Hematopoietic multipotent progenitor cell treated with erythropoietin and hydrocortisone succinate and interleukin-3 and kit ligand, for 4 days (in vitro differentiated cells): ENCODE measurements at places on chromosomes 3 and 15.

GRCh38 chr3:45132568-45133211 is 13.5 kb downstream of the CDCP1 start:
- no peak for DNase-seq

- DNase-seq = no peak
These were observed 23.2 kb upstream of the PIGZ start for GRCh38 chr3:196991581-196992460.

- DNase-seq = no peak
These were observed 71.4 kb downstream of the SPSB4 start for GRCh38 chr3:141122455-141123030.

DNA sequence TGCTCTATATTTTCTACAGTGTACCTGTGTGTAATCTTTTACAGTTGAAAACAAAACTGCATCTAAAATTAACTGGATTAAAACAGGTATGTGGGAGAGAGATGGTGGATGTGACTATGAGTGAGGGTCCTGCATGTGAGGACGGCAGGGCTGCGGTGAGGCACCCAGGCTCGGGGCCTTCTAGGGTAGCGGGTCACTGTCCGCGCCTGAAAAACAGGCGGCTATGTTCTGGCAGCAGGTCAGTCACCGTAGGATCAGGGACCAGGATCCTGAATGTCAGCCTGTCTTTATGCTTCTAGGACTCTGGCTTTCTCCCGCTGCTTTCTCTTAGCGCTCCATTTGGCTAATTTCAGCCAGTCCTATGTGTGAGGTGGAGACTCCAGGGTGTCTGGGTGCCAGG is 12.6 kb downstream of the TMEM40 start:
- no peak for DNase-seq

DNA sequence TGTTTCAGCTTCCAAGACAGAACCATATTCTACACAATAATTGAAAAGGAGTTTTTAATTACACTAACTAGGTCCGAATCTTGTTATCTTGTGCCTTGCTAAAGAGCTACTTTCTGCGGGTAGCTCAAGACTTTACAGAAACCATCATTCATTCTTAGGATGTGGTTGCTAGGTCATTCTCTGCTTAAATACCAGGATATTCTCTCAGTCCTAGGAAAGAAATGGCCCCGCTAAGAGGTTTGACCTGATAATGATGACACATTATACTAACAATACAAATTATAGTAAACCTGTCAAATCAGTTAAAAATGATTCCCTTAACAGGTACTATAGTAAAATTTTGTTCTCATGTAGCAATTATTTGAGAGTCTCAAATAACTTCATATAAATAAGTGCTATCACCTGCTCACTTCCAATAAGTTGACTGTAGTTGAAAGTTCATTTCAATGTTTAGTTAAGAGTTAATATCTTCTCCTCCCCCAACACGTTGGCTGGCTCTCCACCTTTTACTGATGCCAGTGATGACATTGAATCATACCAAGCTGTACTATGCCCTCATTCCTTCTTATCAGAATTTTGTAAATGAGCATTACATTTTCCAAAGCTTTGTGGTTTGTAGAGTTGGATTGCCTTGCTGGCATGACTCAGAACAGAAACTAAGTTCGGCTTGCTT is 3.6 kb upstream of the C3orf85 start:
- DNase-seq = no peak

- no peak for DNase-seq
These were observed 266.2 kb upstream of the ROPN1 start for GRCh38 chr3:124258057-124258500.

DNA sequence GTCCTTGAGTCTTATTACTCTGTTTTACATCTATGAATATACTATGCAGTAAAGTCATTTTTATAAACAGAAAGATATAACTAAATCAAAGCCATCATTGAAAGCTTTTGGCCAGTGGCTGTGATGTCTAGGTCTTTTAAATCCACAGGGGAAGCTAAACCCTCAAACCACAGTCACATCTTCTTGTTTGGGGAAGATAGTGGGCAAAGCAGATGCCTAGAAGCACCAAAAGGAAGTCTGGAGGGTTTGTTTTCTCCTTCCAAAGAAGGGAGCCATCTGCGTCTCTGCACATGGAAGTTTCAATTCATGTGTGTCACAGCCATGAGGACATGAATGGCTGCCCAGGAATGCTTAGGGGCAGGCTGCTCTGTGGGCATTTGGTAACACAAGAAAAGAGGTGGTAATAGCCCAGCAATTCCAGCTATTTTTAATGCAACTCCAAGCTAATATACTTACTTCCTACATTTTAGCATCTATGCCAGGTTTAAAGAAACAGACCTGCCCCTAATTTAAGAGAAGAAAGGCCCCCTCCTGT is 322.2 kb downstream of the SLC9A9 start:
- peak; percentile 69 for DNase-seq
